Activated CD4-positive, CD25-positive, alpha-beta regulatory T cell (primary cell): ENCODE measurements at places on chromosomes 6 and 20.
A peak's percentile ranks its signal among the peaks of the same experiment; 100 is the strongest.

GRCh38 chr20:58903614-58904013 lies 51.1 kb downstream of the GNAS start:
- no peak for DNase-seq

DNA sequence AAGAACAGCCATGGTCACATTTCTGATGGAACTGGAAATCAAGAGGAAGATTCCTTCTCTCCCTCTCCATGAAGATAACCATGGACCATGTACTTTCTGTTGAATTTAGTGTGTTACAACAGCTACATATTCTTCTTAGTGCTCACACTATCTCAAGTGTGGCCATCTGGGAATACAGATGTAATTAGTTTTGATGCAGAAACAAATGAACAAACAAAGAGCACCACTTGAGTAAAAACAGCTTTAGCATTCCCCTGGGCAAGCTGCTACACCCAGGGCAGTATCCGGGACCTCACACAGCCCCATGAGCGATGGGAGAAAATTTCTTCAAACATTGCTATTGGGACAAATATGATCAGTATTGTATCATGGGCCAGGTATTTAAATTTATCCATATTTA lies 75.2 kb downstream of the RAMACL start:
- no peak for DNase-seq

- peak; percentile 74 for DNase-seq
Observed at GRCh38 chr6:41591859-41592502, 45.8 kb downstream of the FOXP4 start.

DNA sequence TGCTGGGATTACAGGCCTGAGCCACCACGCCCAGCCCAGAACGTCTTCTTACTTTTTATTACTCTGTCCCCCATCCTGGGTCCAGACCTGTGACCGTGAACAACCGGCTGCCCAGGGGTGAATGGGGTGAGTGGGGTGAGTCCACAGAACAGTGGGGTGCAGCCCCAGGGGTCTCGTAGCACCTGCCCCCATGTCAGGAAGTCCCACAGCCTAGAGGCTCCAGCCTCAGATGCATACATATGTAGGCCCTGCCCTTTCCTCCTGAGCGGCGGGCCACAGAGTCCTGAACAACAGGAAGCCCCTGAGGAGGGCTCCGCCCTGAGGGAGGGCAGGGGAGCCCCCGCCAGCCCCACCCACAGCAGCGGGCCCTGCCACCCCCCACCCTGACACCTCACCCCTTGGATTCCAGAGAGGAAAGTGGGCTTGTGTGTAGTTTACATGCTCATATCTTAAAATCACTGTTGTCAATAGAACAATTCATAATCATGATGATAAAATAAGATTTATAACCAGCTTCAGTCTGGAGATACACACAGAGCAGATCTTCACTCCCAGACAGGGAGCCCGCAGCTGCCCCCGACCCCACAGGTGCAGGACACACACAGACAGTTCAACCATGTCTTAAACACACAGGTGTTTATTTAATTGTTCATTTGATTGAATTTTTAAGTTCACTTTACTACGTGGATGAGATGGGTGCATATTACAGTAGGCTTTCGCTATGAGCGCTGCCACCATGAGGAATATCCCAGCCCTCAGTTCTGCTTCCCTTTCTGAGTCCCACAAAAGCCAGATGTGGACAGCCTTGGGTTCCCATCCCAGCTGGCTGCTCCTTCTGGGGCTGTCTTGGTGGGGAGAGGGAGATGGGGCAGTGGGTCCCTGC lies 12.4 kb upstream of the GMEB2 start:
- DNase-seq, result peak; percentile 38

GRCh38 chr20:60294632-60295031 lies 336.4 kb downstream of the CDH26 start:
- DNase-seq, result no peak

DNA sequence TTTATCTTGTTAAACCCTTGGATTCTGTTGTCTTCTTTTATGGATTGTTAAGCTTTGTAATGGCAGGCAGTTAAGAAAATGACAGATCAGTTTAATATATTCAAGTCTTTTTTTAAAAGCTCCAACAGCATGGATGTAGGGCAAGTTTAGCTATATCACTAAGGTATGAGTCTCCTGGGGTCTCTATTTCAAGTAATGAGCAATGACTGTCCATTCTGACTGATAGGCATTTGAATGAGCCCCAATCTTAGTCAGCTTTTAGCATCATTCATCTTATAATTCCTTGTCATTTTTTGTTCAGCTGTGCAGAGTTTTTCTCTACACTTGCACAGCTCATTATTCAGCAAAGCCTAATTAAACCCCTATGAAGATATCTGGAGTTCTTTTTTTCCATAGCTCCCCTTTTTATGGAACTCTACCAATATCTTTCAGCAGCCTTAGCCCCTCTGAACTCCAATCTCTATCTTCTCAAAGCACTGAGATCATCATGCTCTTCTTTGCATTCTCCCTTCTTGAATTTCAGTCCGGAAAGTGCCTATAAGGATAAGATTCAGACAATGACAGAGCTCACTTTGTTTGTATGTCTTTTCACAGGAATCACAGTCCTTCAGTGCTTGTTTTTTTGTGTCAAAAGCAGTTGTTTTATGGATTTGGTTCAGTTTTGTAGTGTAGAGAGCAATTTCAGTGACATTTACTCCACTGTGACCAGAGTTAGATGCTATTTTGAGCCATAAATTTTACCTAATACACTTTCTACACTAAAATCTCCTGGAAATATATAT lies 97.2 kb upstream of the DOK5 start:
- DNase-seq, result no peak

DNA sequence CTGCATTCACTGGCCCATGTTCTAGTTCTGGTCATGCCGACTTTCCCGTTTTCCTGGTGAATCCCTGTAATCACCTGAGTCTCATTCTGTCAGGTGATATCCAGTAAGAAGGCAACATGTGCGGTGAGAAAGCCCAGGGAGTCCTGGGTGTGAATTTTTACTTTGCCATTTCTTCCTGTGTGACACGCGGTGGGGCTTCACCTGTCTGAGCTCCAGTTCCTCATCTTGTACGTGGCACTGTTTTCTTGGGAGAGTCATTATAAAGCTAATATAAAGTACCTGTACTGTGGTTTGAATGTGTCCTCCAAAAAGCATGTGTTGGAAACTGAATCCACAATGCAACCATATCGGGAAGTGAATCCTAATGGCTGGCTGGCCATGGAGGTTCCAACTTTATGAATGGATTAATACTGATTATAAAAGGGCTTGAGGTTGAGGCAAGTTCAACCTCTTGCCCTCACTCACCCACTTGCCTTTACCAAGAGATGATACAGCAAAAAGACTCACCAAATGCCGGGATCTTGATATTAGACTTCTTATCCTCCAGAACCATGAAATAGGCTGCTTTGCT lies 5.1 kb downstream of the HLA-E start:
- DNase-seq, result no peak

DNA sequence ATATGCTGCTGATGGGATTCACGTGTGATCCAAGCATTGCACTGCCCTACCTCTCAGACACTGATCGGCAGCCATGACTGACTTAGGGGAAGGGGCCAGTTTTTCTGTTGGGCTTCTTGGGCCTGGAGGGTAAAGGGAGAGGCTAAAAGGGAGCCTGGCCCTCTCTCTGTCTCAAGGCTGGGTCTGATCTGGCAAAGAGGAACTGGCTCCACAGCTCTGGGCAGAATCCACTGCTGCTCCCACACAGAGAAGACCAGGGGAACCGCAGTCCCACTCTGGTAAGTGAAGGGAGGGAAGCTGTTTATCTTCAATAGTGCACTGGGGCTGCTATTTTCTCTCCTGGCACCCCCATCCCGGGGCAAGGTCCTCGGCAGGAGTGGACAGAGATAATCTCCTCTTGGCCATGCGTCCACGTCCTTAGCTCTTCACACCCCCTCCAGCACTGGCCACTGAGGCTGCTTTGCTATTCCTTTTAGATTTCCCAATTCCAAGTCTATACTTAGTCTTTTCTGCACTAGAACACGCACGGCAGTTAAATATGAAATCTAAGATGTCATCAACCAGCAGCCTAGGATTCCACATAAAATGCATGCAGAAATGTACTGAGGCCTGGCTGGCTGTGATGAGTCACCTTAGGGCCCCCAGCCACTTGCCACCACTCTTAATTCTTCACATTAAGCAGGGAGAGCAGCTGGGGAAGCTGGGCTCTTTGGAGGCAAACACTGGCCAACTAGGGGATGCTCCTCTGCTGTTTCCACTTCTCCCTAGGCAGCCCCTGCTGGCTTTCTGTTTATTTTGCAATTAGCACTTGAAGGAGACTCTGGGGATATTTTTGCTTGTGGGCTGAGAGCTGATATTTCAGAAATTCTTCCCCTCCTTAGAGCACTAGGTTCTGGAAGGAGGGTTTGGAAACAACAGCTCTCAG lies 87.8 kb upstream of the ARMC2 start:
- DNase-seq, result no peak

GRCh38 chr6:33008944-33009861 lies at the start of gene HLA-DOA:
Gene HLA-DOA (minus strand): TSS chr6:33009591.
- no peak for DNase-seq

GRCh38 chr20:62214067-62214466 lies 6.0 kb downstream of the HRH3 start:
- no peak for DNase-seq

DNA sequence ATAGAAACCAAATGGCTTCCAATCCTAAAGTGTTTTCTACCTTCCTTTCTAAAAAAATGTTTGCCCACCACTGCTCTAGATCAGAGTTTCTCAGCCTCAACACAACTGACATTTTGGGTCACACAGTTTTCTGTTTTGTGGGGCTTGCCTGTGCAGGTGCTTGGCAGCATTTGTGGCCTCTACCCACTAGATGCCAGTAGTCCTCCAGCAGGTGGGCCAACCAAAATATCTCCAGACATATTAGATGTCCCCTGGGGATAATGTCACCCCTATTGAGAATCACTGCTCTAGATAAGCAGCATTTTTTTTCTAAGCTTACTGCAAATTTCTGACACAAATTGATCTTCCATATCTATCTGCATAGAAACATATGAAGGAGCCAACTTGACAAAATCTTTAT lies 26.3 kb upstream of the EPM2A start:
- no peak for DNase-seq

GRCh38 chr6:161319231-161319630 lies 45.4 kb upstream of the AGPAT4 start:
- no peak for DNase-seq
